ENCODE measurements at places on chromosomes 2 and 18. TPM values are rescaled to one million over a fixed set of nuclear protein-coding genes. Genes with fewer than 3 reads are reported as not detected.

GRCh38 chr2:112121682-112122254 lies 16.4 kb upstream of the FBLN7 start:
- DNase-seq: peak; percentile 52

GRCh38 chr2:239905306-239905705 lies 119.8 kb downstream of the NDUFA10 start:
- DNase-seq: no peak

GRCh38 chr2:85089585-85089984 lies 43.6 kb upstream of the TCF7L1 start:
- no peak for DNase-seq

CHRNA1 gene
- 541 TPM for total RNA-seq

DNA sequence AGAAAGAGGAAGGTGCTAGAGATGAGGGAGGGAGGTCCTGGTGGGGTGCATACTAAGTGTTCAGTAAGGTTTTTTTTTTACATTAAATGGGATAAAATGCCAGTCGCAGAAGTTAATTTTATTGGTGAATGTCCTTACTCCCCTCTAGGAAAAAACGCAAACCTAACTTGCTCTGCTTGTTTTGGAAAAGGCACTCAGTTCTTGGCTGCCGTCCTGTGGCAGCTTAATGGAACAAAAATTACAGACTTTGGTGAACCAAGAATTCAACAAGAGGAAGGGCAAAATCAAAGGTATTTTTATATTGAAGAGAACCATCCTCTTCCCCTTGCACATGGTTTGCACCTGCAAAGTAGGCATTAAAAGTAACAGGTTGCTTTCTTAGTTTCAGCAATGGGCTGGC lies 12.7 kb upstream of the IL18R1 start:
- DNase-seq: no peak
